ENCODE measurements at places on chromosomes 12 and 14.
A peak's percentile ranks its signal among the peaks of the same experiment; 100 is the strongest.

DNA sequence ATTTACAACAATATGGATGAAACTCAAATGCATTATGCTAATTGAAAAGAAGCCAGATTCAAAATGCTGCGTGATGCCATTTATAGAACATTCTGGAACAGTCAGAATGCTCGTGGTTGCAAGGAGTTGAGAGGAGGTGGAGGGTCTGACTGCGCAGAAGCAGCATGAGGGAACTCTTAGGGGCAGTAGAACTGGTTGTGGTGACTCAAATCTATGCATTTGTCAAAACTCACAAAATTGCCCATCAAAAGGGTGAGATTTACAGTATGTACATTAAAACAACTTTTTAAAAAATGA, 113.7 kb upstream of the PDZRN4 start:
- DNase-seq: no peak

GRCh38 chr12:102439426-102440405, 40.6 kb downstream of the IGF1 start:
- DNase-seq: no peak

- no peak for DNase-seq
Observed at GRCh38 chr12:87618199-87618598, 411.0 kb downstream of the C12orf50 start.

DNA sequence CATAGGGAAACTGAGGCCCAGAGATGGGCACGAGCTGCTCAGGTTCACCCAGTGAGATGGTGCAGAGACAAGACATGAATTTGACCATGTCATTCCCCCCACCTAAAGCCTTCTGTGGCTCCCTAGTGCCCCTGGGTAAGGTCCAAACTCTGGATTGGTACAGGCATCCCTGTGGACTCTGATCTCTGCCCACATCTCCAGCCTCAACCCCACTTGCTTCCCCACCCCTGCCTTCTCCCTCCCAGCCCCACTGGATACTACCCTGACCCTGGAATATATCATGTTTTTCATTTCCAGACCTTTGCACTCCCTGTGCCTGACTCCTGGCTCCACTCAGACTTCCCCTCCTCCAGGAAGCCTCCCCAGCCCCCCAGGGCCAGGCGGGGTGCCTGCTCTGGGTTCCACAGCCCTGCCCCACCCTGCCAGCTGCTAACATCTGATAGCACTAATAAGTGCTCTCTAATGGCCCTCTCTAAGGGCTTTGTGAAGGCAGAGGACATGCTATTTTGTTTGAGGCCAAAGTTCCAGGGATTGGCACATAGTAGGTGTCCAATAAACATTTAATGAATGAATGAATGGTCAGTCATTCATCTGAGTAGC, 1.1 kb upstream of the SDSL start:
- DNase-seq: no peak

DNA sequence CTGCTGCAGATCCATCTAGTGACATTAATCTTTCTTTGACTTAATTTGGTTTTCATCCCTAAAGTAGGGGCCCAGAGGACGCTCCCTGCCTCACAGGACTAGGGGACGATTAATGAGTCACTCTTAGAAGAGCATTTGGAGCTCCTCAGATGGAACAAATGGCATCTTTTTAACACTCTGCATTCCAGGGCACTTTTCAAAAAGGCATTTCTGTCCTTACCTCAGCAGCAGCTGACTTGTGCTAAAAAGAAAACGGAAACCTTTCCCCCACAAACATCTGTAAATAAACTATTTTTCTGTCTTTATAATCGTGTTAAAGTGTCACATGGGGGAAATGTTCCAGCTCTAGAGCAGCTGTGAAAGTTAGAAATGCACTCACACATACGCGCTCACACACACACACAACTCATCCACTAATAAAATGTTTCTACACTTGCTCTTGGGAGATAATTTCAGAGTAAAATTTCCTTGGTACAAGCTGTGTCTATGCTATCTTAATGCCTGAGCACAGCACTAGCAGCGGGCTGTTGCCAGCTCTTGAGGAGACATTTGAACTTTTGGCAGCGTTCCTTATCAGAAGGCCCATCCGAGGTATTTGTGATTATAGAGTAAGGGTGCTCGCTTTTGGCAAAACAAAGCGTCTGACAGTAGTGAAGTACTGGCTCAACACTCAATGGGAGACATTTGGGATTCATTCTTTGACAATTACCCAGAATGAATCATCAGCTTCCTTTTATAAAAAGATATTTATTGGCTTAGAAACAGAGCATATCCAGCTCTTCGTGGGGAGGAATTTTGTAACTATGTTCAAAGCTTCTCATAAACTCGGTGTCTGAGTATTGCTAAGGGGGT, 141.3 kb downstream of the PLXNC1 start:
- peak; percentile 65 for DNase-seq

- DNase-seq: no peak
Observed at GRCh38 chr12:5232826-5233500, 189.3 kb downstream of the KCNA5 start.

DNA sequence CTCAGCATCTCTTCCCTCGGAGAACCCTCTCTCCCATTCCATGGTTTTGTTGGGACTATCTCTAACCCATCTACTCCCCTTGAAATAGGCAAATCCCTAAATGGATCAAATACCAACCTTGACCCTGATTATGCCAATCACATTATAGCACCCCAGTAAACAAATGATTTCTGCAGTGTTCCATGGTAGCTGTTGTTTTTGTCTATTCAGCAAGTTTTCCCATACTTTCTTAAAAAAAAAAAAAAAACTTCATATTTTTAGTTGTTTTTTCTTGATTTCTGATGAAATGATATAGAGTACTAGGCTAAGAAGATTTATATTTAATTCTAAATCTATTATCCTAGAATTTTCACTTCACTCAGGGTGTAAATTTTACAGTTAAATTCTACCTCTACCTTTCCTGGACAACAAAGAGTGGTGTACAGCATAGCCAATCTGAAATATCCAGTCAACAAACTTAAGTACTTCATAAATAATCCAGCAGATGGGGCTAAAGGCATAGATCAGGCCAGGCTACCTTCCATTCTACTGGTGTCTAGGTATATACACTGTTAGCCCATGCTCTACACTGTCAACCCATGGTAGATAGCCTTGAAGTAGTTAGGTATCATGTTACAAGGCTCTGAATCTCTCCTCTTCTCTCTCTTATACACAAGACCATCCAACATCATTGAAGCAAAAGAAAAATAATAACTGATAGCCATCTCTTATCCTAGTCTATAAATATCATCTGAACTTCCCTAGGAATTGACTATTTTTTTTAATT, 82.2 kb downstream of the PLEKHG7 start:
- DNase-seq: peak; percentile 71

DNA sequence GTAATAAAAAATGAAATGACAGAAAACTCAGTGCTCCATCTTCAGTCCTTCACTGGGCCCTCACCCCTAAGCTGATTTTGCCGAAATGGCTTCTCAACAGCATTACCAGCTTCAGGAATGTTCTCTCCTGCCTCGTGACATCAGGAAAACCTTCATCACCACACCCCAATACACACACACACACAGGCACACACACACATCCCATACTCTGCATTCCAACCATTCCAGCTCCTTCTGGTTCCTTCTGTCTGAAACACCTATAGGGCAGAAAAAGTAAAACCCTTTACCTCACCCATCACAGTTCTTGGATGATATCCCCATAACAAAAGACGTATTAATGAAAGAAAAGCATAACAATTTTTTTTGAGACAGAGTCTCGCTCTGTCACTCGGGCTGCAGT, 75.9 kb downstream of the CCDC60 start:
- DNase-seq: no peak

GRCh38 chr12:85552461-85552860, 272.4 kb downstream of the ALX1 start:
- DNase-seq: no peak

DNA sequence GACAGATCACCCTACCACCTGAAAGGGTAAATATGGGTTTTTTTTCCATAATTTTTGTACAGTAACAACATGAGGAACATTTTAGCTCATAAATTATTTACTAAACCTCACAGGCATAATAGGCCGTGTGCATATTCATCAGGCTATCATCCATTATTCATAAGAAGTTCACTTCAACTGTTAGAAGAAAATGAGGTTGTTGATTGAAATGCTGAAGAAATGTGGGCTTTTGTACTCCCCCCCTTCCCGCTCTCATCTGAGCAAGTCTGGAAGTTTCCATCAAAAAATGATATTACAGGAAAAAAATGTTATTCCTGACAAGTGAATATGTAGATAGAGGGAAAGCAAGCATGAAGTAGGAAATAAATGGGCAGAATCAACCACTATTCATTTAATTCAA, 7.9 kb upstream of the POU6F1 start:
- DNase-seq: no peak

DNA sequence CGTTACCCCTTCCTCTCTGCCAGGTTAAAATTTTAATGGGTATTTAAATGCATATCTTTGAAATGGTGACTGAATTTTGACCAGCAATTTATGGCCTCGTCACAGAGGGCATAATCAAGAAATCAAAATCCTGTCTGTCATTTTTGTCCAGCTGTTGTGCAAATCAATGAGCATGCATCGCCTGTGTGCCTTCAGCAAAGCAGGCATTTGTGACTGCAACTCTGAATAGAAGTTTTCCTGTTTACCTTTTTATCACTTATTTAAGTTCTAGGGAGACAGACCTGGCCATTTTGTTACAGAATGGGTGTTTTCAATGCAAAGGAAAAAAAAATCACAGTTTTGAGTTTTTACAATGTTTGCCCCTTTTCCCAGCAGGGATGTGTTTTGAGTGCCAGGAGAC, 107.4 kb downstream of the PPM1A start:
- DNase-seq: no peak

GRCh38 chr14:101290611-101291010, 270.7 kb upstream of the DIO3 start:
- DNase-seq: no peak

DNA sequence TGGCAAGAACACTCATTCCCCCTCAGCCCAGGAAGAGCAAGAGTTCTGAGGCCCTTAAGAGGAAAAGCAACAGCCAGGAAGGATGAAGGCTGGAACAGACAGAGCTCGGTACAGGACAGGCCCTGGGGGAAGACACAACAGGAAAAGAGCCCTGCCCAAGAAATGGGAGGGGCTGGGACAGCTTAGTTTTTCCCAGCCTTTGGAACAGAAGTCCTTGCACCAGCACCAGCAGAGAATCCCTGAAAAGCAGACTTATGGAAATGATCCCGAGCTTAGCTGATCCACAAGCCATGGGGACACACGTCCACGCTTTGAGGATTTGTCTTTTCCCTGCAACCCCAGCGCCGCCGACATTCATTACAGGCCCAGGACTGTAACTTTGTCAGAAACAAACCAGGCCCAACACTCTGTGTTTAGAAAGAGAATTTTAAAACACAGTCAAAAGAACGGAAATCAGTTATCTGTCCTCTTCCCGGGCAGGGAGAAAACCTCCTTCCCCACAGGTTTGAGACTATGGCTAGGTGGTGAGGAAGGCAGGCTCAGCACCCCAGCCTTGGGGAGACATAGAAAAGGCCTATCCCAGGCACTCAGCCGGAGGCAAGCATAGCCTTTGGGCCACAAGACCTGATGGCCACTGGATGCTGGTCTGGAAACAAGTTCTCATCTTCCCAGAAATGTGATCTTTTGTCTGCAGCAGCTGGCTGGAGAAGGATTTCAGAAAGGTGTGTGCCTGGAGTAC, 4.0 kb upstream of the AVIL start:
- DNase-seq: no peak

GRCh38 chr12:40016980-40017379, 88.9 kb downstream of the SLC2A13 start:
- DNase-seq: peak; percentile 51

DNA sequence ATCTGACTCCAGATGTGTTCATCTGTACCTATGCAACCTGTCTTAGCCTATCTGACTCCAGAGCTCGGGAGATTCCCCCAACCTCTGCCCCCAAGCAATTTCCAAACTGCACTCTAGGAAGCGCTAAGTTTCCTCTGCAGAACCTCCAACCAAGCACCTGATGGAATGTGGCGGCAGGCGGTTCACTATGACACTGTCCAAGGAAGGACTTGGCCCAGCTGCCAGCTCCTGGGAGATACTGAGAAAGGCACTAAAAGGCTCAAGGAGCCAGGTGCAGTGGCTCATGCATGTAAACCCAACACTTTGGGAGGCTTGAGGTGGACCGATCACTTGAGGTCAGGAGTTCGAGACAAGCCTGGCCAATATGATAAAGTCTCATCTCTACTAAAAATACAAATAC, 244.0 kb downstream of the BCL11B start:
- DNase-seq: no peak

DNA sequence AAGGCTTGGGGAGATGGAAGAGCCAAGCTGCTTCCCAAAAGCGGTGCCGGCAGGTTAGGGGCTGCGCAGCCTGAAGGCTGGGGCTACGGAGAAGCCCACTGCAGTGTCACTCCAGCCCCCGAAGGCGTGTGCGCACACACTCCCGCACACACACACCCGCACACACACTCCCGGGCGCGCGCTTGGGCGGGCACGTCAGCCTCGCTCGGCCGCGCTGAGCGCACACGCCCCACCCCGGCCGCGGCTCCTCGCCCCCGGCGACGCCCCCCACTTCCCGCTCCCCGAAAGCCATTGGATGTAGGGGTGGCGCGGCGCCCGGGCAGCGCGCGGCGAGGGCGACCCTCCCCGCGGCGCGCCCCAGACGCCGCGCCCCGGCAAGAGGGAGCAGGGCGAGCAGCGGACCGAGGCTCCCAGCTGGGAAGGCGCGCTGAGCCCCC, at the start of gene KCNK10:
KCNK10 (minus strand) TSS at position 184 of the 437 bp plus-strand sequence. CDS start 471 bp downstream, outside the sequence.
- DNase-seq: no peak

Data from brain microvascular endothelial cell (primary cell).